ENCODE measurements at places on chromosomes 4 and X.
A peak's percentile ranks its signal among the peaks of the same experiment; 100 is the strongest.

DNA sequence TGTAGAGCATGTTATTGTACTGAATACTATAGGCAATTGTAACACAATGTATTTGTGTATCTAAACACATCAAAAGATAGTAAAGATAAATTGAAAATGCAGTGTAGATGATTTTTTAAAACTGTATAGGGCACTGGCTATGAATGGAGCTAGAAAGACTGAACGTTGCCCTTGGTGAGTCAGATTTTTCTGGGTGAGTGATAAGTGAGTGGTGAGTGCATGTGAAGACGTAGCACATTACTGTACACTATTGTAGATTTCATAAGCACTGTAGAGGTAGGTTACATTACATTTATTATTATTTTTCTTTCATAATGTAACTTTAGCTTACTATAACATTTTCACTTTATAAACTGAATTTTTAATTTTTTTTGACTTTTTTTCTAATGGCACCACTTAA lies 1491.6 kb downstream of the TECRL start:
- no peak for DNase-seq

GRCh38 chr4:52578951-52579350 lies 80.2 kb downstream of the USP46 start:
- DNase-seq: no peak

GRCh38 chr4:1201851-1202525 lies 29.6 kb upstream of the SPON2 start:
- DNase-seq: peak; percentile 91

DNA sequence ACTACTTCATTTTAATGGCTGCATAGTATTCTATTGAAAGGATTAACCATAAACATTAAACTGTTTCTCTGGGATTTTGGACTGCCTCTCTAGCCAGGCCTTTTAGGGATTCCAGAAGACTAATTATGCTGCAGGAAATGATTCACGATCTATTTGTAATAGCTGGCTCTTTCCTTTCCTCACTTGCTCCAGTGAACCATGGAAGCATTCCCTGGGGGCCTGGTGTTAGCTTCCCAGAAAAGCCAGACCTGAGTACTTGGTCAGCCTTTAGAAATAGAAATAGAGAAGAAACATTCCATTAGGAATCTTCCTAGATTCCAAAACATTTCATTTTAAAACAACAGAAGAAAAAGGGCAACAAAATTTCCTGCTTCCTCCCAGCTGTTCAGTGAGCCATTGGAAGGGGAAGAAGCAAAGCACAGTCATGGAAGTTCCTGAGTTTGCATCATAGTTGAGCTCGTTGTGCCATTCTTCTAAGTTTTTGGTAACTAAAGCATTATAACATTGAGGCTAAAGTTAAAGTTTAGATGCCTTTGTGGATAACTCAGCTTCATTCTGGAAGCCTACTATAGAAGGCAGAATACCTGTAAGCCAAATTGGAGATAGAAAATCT lies 83.5 kb downstream of the NPNT start:
- DNase-seq: peak; percentile 79

GRCh38 chr4:26985873-26986272 lies 125.2 kb downstream of the STIM2 start:
- no peak for DNase-seq

- DNase-seq: no peak
Measured at GRCh38 chr4:1104647-1105046, 8.7 kb downstream of the RNF212 start.

DNA sequence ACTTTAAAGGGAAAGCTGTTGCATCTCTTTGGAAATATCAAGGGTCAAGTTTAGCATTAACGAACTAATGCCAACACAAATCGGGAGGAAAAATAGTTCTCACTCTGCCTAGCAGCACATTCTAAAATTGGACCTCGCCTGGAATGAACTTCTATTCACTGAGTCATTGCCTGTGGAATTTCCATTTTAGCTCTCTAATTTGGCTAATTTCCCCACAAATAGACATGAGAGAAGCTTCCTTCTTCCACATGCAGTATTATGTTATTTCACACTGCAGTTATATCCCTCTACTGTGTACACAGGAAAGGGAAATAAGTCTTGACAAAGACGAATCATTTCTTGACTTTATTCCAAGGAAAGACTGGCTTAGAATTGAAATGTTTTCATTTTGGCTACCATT lies 9.3 kb downstream of the ZXDA start:
- DNase-seq: no peak

DNA sequence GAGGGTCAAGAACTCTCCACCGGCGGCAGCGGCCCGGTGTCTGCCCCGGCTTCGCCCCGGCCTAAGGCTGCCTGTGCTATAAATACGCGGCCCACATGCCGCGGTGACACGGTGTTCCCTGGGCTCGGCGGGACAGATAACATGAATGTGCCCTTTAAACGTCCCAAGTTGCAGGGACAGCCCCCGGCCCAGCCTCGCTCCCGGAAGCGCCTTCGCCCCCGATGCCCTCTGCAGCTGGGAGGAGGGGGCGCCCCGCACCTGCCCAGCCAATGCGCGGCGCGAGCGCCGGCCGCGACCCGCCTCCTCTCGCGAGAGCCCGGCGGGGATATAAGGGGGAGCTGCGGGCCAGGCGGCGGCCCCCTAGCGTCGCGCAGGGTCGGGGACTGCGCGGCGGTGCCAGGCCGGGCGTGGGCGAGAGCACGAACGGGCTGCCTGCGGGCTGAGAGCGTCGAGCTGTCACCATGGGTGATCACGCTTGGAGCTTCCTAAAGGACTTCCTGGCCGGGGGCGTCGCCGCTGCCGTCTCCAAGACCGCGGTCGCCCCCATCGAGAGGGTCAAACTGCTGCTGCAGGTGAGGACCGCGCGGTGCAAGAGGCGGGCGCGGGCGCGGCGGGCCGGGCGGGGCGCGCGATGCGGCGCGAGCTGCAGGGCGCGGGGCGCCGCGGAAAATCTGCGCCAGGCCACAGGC lies at the start of gene SLC25A4:
TSS of gene SLC25A4 (plus strand) at position 355 of the 689 bp plus-strand sequence. CDS start at position 462, 107 bp downstream.
- DNase-seq: peak; percentile 17

DNA sequence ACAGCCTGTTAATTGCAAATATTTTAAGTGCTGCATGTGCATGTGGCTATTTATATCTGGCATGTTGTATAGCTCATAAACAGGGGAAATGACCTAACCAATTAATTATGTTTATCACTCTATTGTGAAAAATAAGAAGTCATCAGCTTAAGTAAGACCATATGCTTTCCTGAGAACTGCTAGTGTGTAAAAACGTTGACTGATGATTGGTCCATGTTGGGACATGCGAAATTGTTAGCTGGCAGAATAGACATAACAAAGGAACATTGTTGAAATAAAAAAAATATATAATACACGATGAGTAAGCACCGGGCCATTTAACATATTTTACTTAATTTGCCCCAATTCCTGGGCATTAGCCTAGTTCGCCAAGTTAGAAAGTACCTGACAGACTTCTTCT lies 207.5 kb downstream of the ANK2 start:
- DNase-seq: peak; percentile 27

DNA sequence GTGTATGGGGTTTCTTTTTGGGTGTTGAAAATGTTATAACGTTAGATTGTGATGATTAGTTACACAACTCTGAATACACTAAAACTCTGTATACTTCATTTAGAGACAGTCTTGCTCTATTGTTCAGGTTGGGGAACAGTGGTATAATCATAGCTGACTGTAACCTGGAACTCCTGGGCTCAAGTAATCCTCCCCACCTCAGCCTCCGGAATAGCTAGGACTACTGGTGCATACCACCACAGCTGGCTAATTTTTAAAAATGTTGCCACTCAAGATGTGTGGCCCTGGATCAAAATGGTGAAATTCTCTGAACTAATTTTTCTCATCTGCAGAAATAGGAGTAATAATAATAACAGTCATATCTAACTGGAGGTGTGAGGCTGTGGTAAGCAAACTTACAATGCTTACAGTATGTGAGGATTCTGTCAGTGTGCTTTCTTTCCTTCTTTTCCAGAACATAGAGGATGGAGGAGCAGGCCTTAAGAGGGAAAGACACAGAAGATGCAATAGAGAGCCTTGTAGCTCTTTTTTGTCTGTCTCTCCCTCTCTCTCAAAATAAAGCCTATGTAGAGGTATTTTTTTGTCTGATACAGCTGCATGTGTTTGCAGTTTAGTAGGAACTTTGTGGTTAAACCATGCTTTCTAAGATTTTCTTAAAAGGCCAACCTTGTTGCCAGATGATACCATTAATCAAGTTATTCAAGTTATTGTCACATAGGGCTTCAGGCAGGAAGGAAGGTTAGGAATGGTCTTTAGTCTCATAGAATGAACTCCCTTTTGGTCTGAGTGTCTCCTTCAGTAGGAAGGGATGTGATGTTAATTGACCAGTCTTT lies 7.5 kb downstream of the ADD1 start:
- DNase-seq: no peak

- no peak for DNase-seq
Measured at GRCh38 chr4:183855323-183856190, 49.5 kb upstream of the STOX2 start.

DNA sequence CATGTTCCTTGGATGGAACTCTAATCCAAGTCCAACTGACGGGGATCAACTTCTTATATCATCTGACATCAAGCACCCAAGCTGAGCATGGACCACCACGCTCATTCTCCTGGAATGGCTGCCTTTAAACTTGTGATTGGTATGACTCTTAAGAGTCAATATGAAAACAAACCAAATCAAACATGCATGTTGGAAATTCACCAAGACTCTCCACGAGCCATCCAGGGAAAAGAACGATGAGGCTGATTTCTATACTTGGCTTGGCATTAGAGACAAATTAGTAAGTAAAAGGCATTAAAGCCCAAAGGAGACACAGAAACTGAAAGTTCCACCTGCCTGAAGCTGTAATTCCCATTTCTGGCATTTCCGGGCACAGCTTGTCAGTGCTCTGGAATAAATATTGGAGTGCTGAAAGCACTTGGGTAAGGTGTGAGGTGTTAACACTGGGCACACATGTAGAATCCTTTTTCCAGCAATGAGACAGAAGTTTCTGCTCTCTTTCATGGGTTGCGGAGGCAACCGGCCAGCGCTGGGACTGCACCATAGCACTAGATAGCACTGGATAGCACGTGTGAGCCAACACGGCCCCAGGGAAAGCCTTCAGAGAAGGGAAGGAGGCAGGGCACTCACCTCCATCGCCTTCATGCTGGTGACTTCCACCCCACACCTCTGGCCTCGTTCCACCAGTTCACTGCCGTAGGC lies 42.1 kb upstream of the CENPU start:
- no peak for DNase-seq

- no peak for DNase-seq
Measured at GRCh38 chrX:23901805-23902204, 5.9 kb downstream of the APOO start.

- DNase-seq: no peak
Measured at GRCh38 chr4:19403786-19404370, 847.8 kb upstream of the SLIT2 start.

GRCh38 chr4:25301471-25301870 lies 11.1 kb upstream of the ZCCHC4 start:
- DNase-seq: no peak

GRCh38 chr4:173269280-173269679 lies 64.9 kb downstream of the HMGB2 start:
- DNase-seq: no peak

- no peak for DNase-seq
Measured at GRCh38 chr4:35725131-35725530, 519.2 kb downstream of the ARAP2 start.

DNA sequence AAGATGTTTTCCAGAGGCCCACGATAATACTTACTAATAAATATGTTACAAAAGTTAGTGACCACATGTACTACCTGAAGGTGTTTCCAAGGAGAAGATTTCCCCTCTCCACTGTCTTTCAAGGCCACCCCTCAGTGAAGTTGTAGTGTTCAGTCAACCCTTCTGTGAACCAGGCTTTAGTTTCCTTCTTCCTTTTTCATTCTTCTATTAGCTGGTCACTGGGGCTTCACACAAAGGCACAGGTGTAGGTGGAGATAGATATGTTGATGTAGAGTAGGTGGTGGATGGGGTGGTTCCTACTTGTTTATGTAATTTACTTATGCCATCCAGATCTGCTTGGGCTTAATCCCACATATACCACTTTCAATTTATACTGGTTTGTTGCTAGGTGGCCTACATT lies 43.3 kb upstream of the ADAM29 start:
- no peak for DNase-seq

DNA sequence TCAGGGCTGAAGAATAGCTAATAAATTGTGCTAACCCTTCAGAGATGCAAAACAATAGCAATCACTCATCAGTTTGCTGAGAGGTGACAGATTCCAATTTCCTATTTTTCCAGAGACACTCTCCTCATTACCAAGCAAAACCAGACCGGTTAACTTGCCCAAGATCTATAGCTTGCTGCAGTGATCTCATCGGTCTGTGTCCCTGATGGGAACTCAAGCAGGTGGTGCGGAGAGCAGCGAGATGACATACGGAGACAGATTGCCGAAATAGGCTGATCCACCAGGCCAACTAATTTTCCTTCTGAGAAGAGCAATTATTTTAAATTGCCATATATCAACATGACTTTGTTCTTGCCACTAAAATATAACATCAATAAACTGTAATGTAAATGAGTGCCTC lies 10.5 kb upstream of the DCHS2 start:
- no peak for DNase-seq

- DNase-seq: no peak
Measured at GRCh38 chr4:51858605-51859202, 15.8 kb downstream of the DCUN1D4 start.

- no peak for DNase-seq
Measured at GRCh38 chr4:115485402-115485801, 372.0 kb upstream of the NDST4 start.
